ENCODE measurements at places on chromosomes 5 and 9.

- DNase-seq, result no peak
Measured at GRCh38 chr9:137252555-137253506, 1.7 kb downstream of the STPG3 start.

DNA sequence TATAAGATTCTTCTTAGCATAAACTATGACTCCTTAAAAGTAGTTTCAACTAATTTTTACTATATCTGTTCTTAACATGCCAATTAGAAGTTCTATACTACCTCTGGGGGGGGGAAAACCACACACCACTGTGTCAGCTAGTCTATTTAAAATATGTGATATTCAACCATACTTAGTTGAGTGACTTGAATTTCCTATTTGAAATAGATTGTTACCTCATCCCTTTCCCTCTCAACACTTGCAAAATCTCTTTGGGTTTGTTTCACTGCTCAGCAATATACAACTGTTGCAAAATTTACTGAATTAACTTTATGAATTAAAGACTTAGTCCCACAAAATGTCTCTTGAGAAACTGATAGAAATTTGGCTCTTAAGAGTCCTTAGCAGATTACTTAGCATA lies 151.1 kb upstream of the POU5F2 start:
- no peak for DNase-seq

DNA sequence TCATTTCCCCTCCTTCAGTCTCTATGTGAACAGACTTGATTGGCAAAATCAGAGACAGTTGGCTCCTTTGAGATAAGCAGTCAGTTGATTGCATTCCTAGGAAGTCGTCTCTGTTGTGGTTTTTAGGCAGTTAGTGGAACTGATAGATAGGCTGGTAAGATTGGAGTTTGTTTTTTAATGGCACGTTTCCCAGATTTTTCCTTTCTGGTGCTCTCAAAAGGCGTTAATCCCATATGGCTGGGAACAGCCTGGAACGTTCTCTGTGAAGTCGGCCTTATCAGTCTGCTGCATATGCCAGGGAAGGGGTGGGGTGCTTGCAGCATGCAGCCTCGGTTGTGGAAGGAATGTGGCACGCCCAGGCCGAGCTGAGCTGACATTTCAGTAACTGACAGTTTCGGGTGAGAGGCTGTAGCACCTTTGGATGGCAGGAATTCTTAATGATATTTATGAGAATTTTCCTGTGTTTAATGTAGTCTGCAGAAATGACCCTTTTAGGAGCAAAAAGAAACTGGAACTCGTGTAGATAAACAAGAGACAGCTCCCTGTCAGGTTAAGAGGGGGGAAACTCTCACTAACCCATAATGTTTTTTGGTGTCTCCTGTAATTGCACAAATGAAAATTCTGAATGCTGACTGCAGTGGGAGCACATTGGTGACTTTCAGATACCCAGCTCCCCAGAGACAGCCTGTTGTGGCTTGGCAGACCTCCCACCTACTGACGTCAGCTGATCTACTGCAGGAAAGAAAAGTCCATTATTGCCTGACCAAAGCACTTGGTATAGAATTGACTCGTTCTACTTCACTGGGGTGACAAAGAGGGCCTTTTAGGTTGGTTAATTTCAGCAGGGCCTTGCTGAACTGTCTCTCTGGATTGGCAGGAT lies 6.3 kb downstream of the SPTAN1 start:
- no peak for DNase-seq

- no peak for DNase-seq
Measured at GRCh38 chr5:66671305-66671704, 75.1 kb downstream of the MAST4 start.

DNA sequence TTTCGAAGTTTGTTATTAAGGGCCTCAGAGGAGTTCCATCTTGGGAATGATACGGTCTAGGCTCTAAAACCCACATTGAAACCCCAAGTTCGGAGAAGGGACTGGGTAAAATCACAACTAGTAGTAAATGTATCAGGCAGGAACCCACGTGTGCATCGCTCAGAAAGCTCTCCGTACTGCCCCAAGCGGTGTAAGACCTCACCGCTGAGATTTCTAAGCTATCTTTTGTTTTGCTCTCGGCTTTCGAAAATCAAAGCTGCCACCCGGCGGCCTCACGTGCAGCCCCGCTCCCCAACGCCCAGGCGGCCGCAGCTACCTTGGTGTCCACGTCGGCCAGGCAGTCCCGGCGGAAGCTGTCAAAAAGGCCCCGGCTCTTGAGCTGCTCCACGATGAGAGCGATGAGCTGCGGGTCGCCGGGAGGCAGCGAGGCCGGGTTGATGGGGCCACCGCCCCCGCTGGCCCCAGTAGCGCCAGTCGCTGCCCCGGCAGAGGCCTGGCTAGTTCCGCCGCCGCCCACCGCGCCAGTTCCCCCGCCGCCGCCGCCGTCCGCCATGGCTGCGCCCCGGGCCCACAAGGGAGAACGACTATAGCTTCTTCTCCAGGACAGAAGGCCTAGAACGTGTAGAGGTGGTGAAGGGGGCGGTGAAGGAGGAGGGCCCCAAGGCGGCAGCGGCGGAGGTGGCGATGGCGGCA lies 420 bp downstream of the BOD1 start:
- DNase-seq, result no peak

DNA sequence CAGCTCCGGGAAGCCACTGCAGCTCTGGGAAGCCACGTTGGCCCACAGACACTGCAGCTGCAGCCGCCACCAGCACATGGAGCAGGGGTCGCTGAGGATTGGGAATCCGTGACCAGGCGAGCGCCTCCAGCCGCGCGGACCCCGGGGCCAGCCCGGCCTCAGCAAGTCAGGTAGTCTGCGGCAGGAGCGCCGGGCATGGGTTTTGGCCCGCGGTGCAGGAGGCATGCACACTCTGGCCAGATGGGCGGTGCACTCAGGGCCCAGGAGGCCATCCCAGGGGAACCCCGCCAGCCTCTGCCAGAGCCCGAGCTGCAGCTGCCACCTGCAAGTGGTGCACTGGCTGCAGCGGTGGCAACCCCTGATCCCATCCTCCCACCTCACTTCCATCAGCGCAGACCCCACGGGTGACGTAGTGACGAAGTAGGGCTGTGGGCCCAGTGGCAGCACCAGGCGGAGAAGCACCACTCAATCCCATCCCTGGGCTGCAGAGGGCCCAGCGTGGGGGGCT lies 368.3 kb upstream of the SPATA31A5 start:
- no peak for DNase-seq

DNA sequence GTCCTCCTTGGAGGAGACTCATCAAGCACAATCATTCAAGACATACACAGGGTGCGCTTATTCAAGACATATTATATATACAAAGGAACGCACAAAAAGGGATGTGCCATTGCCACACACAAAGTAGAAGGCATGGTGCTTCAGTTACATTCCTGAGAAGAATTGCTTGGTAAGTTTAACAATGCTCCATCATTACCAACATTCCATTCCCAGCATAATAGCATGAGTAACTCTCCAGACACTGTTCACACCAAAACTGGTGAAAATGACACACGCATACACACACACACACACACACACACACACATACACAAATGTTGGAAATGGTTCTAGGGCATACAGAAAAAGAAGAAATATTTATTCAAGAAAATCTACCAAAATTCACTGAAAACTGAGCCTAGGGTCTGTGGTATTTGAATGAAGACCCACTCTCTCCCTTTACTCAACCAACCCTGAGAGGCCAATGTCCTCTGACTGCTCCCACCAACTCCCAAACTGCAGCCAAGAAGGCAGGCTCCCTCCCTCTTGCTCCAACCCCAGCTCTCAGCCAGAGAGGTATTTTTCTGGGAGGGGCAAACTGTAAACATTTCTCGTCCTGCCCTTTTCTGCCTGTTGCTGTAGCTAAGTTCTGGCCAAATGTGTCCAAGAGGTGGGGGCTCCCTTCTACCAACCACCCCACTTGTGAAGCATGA lies 19.9 kb downstream of the UGT3A1 start:
- no peak for DNase-seq

- DNase-seq, result no peak
Measured at GRCh38 chr9:114696814-114697544, 15.0 kb upstream of the TEX48 start.

DNA sequence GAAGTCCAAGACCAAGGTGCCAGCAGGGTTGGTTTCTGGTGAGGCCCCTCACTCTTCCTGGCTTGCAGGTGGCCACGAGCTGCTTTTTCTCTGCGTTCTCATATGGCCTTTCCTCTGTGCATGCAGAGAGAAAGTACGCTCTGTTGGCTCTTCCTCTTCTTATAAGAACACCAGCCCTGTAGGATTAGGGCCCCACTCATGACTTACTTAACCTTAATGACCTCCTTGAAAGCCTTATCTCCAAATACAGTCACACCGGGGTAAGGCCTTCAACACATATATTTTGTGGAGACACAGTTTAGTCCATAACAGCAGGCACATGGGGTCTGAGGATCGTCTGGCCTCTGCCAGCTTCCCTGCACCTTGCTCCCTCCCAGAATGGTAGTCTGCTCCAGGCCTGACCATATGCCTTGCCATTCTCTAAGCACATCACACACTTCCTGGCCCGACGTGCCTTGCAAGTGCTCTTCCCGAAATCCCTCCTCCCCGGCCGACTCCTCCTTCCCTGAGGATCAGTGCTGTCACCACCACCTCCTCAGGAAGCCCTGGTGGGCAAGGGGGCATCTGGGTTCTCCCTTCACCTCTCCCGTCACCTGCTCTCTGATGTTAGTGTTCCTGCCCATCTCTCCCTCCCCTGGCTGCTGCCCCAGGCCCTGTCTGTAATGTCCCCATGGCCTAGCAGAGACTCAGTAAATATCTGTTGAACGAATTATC lies 200.7 kb downstream of the AOPEP start:
- DNase-seq, result no peak

- DNase-seq, result no peak
Measured at GRCh38 chr9:37946971-37947370, 43.0 kb upstream of the SLC25A51 start.

- no peak for DNase-seq
Measured at GRCh38 chr9:117677572-117677971, 26.6 kb upstream of the TLR4 start.

- no peak for DNase-seq
Measured at GRCh38 chr5:1134478-1134877, 22.6 kb upstream of the SLC12A7 start.

GRCh38 chr5:111453747-111454146 lies 58.6 kb downstream of the STARD4 start:
- DNase-seq, result no peak

- DNase-seq, result no peak
Measured at GRCh38 chr5:6686915-6687409, 26.3 kb upstream of the TENT4A start.

DNA sequence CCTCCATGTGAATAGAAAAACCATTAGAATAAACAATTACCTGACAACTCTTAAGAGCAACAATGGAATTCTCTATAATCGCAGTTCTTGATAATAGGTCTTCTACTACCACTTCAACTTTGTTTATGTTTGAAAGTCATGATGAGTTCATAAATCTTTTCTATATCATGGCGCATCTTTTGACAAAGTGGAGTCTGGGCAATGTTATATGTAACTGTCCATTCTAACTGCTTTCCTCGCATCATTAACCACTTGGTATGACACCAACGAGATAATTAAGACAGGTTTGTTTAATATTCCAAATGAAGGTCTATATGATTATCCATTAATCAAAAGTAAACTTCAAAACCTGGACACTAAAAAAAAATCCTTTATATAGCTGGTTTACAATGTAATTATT lies 272.0 kb downstream of the DENND1A start:
- no peak for DNase-seq

DNA sequence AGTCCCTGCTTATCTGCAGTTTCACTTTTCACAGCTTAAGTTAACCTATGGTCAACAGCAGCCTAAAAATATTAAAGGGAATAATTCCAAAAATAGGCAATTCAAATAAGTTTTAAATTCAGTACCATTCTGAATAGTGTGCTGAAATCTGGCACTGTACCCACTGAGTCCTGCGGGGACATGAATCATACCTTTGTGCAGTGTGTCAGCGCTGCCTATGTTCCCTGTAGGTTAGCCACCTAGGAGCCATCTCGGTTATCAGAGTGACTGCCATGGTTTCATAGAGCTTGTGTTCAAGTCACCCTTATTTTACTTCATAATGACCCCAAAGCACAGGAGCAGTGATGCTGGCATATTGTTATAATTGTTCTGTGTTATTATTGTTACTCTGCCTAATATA lies 139.9 kb downstream of the GPBP1 start:
- DNase-seq, result no peak

GRCh38 chr5:128169401-128170017 lies 85.9 kb downstream of the SLC12A2 start:
- no peak for DNase-seq

- DNase-seq, result no peak
Measured at GRCh38 chr5:72221099-72221498, 98.9 kb downstream of the MRPS27 start.

DNA sequence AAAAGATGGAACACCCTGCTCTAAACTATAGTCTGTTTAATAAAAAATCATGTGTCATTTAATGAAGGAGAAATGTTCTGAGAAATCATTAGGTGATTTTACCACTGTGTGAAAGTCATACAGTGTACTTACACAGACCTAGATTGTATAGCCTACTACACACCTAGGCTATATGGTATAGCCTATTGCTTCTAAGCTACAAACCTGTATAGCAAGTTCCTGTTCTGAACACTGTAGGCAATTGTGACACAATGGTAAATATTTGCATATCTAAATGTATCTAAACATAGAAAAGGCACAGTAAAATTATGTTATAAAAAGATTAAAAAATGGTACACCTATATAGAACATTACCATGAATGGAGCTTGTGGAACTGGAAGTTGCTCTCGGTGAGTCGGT lies 40.6 kb downstream of the EFNA5 start:
- DNase-seq, result no peak

GRCh38 chr5:66621146-66621545 lies 25.0 kb downstream of the MAST4 start:
- no peak for DNase-seq

DNA sequence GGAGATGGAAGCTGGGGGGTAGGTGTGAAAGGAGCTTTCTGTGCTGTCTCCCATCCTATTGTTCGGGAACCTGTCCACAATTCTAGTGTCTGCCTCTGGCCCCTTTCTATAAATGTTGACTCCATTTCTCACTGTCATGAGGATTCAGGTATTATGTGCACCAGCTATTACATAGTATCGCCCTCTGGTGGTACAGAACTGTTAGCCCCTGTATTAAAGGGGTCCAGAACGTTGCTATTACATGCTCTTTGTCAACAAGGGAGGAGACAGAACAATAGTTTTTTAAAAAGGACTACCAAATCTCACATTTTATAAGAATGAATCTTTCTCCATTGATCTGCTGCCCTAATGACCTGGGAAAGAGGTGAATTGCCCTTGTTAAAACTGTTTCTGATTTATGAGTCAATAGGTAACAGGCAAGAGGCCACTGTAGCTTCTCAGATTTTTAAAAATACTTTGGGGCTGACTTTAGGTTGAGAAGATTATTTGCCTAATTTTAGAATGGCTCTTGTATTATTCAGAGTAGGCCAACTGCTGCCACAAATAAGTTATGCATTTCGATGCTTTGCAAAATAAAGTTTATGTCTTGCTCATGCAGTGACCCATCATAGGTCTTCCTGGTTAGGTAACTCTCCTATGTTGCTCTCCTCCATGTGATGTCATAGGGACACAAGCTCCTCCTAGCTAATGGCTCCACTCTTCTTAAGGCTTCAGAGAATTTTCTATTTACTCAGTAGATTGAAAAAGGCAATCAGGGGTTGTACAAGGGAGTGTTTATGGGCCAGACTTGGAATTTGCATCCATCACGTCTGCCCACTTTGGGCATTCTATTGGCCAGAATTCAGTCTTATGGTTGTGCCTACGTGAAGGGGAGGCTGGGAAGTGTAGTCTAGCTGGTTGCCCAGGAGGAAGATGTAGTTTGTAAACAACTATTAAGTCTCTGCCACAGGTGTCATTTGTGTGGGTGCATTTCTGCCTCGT lies 20.8 kb downstream of the DCANP1 start:
- DNase-seq, result no peak

All from vagina (tissue), 2 donors.